BJ (cell line): ENCODE measurements at places on chromosomes 4 and X.

DNA sequence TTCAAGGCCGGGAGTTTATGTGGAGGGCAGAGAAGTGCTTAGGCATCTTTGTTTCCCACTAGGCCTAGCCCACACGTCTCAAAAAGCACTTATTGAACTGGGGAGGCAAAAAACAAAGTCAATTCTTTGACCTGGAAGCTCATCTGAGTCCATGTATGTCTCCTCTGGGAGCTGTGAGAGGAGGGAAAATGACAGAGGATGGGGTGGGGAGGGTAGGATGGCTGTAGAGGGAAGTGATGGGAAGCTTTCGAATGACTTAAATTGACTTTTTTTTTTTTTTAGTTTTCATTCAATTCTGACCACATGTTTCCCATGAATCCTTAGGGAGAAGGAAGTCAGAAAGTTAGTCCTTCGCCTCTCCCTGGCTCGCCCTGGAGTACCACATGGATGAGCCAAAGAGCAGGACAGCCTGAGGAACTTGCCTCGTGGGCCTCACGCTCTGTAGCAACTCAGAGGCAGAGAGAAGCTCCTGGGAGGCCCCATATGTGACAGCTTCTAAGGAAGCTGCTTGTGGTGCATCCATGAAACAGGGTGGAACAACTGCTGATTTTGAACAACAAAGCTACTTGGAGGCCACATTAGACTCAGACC, 45.0 kb downstream of the NHSL2 start:
- DNase-seq = no peak

- no peak for DNase-seq
Measured at GRCh38 chr4:156956826-156957368, 14.7 kb downstream of the PDGFC start.

GRCh38 chrX:154092371-154092770, 5.1 kb downstream of the MECP2 start:
- no peak for DNase-seq

DNA sequence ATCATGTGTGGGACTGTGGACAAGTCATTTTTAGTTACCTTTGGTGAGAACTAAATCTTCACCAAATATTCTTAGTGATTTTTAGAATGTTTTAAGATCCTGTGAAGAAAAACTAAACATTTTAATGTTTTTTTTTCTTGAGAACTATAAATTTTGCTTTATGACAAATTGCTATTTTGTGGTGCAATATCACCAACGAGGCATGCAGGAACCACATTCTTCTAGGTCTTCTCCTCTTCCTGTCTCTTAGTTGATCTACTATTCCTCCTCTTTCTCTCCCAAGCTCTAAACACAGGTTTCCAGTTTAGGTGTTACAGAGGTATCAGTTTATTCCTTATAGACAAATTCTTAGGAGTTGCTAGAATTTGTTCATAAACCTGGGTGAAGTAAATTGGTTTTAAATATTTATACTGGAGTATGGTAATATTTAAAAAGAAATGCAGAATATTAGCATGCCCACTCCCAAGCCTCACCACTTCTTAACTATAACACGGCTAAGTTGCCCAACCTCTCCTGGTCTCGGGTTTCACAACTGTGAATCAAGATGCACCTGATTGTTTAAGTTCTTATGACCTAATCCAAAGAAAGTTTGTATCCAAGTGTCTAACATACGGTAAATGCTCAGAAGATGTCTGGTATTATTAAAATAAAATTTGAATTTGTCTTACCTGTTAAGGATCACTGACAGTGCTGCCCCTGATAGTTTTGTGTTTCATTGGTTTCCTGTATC, 56.5 kb upstream of the CLNK start:
- DNase-seq = no peak

GRCh38 chr4:111014537-111014936, 391.7 kb upstream of the PITX2 start:
- no peak for DNase-seq

DNA sequence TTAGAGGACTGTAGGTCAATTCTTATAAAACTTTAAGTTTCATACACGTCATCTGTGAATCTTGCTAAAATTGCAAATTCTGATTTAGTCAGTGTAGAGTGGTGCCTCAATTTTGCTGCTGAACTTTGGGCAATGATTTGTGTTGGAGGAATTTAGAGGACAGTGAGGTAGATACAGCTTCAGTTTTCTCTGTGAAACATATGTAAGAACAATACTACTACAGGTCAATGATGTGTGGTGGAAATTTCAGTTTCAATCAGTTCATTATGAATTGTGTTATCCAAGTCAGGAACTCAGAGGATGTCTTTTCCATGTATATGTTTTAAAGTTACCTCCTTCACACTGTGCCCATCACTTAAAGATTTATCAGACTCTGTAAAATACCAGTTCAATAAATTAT, 1597.8 kb upstream of the PCDH10 start:
- DNase-seq = no peak

- DNase-seq = no peak
Measured at GRCh38 chr4:186082221-186082620, 13.3 kb downstream of the TLR3 start.

- DNase-seq = no peak
Measured at GRCh38 chr4:73308286-73308685, 49.7 kb upstream of the ANKRD17 start.

DNA sequence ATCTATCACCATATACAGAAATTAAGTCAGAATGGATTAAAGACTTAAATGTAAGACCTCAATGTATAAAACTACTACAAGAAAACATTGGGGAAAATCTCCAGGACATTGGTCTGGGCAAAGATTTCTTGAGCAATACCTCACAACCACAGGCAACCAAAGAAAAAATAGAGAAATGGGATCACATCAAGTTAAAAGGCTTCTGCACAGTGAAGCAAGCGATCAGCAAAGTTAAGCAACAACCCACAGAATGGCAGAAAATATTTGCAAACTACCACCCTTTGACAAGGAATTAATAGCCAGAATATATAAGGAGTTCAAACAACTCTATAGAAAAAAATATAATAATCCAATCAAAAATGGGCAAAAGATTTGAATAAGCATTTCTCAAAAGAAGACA, 236.9 kb upstream of the EMCN start:
- no peak for DNase-seq
